Erythroblast (primary cell): ENCODE measurements at places on chromosomes 2 and 18.

- no peak for DNase-seq
Measured at GRCh38 chr2:74646201-74646600, 1.9 kb downstream of the M1AP start.

DNA sequence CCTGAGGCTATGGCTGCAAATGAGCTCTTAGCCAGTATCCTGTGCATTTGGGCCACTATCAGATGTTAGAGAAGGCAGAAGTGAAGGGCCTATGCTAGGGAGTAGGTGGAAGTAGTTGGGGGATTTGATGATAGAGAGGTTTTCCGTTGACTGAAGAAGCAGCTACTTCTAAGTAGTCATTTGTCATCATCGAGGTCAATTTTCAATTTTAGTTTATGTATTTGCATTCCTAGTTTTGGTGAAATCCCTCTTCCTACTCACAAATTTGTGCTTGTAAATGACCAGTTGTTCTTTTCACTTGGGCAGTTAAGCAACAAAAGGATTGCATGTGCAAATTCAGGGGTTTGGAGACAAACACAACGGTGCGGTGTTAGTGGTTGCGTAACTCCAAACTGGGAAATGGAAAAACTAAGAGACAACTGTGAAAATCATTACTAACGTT lies 48.5 kb upstream of the PELI1 start:
- no peak for DNase-seq

DNA sequence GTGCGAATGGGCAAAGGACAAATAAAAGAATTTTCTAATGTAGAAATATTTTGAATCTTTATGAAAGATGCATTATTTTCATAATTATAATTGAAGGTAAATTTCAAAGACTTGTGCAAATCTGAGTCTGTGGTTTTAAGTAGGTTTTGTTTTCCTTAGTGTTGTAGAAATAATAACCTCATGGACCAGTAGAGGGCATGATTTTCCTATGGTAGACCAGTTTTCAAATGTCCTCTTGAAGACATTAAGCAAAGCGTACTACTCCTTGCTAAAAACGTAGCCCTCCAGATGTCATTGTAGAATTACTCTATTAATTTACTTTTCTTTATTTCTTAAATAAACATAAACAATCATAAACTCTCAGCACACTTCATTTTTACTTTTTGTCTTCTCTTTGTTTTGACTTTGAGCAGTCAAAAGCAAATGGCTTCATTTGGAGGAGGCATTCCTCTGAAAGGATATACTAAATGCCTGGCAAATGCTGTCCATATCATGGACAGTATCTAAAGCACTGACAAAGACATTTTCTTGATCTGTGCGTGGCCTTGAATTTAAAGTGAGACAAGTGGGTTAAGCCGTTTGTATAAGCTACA lies 85.8 kb upstream of the FAM237A start:
- peak; percentile 20 for DNase-seq

DNA sequence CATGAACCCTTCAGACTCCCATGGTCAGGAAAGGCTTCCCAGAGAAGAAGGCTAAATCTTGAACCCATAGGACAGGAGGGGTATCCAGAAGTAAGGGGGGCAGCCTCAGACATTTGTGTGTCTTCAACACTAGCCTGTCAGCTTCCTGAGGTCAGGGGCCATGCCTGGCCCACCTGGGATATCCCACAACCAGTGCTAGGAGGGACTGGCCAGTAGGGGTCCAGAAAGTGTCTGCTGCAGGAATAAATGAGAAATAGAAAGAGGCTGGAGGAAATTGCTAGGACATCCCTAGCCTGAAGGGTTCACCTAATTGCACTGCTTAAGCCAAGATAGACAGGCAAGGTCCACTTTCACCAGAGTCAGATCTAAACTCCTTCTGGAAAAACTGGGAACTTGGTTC lies 799.6 kb upstream of the ID2 start:
- no peak for DNase-seq

- DNase-seq = no peak
Measured at GRCh38 chr2:95024960-95025405, 525 bp upstream of the MAL start.

DNA sequence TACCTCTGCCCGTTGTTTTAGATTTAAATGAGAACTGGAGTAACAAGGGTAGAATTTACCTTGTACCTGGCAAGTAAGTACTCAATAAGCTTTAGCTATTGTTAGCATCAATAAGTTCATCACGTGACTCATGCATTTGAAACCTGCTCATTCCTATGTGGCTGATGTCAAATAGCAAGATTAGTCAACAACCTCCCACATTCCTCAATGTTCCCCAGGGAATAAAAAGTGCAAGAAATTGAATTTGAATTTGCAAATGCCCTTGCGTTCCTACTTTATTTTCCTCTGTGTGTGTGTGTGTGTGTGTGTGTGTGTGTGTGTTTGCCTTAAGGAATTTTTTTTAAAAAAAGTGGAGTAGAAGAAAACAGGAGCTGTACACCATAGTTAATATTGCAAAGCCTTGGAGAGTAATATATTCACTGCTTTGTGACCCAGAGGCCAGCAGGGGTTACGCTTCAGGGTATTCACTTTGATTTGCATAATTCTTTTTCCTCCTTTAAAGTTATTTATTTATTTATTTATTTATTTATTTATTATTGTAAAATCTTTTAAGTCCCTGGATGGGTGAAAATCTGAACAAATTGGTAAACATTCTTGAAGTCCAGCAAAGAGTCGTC lies 43.9 kb upstream of the DNAH7 start:
- DNase-seq = no peak

DNA sequence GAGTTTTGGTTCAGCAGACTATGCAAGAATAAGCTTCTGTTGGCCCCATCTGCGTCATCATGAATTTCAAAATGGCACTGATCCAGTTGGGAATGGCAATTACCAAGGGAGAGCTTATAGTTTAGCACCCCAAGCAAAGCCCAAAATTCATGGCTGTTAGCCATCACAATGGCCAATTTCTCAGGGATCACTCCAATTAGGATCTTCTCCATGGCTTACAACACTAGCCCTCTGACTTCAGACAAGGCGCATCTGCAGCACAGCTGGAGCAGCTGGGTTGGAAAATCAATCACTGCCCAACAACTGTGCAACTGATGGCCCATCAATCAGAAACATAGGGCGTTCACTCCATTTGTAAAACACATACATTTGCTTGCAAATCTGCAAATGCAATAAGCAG lies 273.6 kb downstream of the SRBD1 start:
- no peak for DNase-seq

DNA sequence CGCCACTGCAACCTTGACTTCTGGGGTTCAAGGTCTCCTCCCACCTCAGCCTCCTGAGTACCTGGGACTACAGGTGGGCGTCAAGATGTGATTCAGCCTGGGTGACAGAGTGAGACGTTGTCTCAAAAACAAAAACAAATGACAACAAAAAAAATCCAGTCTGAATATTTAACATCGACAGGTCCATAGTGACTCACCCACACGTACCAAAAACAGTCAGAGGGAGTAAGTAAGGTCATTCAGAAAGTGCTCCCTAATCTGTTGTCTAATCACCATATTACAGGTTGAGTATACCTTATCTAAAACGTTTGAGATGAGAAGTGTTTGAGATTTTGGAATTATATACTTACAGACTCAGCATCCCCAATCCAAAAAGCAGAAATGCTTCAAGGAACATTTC lies 24.4 kb downstream of the SAP130 start:
- DNase-seq = no peak

- DNase-seq = no peak
Measured at GRCh38 chr2:190714958-190715357, 66.1 kb downstream of the NAB1 start.

GRCh38 chr2:11346023-11346482 lies 1.6 kb upstream of the ROCK2 start:
- DNase-seq = peak; percentile 32

DNA sequence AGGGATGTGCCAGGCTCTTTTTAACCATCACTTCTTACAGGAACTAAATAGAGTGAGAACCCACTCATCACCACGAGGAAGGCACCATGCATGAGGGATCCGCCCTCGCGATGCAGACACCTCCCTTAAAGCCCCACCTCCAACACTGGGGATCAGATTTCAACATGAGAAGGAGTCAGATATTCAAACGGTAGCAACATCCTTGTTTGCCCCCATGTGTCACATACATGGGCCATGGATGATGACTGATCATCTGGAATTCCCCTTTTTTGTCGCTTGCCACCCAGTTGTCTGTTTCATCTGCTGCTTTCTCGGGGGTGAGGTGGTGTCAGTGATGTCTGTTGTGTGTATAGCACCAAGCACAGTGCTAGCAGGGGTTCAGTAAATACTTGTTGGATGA lies 57.9 kb downstream of the NCK2 start:
- DNase-seq = no peak

DNA sequence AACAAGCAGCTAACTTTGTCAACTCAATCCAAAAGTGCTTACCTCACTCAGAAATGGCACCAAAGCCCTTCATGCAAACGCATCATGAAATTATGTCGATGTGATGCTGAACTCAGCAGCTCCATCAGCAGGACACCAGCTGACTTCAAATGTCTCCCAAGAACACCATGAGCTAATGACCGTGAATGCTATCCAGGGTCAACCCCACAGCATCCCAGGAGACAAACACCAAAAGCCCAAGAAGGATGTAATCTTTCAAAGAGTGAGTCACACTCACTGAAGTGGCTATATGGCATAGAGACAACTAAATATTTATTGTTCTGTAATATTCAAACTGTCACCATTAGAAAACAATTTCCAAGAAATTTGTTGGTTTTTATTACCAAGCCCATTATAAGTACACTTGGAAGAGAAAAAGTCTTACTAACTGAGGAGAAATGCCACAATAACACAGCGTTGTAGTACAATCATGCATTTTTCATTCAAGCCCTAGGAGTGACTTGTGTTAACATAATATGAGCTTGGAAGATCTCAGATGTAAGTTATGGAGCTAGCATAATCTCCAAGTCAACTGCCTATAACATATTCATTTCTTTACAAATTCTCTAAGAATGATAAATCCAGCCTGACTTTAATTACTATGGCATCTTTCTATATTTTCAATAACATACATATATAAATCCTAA lies 165.0 kb upstream of the CCDC68 start:
- no peak for DNase-seq

- DNase-seq = no peak
Measured at GRCh38 chr2:86042256-86043168, 63.2 kb downstream of the POLR1A start.

DNA sequence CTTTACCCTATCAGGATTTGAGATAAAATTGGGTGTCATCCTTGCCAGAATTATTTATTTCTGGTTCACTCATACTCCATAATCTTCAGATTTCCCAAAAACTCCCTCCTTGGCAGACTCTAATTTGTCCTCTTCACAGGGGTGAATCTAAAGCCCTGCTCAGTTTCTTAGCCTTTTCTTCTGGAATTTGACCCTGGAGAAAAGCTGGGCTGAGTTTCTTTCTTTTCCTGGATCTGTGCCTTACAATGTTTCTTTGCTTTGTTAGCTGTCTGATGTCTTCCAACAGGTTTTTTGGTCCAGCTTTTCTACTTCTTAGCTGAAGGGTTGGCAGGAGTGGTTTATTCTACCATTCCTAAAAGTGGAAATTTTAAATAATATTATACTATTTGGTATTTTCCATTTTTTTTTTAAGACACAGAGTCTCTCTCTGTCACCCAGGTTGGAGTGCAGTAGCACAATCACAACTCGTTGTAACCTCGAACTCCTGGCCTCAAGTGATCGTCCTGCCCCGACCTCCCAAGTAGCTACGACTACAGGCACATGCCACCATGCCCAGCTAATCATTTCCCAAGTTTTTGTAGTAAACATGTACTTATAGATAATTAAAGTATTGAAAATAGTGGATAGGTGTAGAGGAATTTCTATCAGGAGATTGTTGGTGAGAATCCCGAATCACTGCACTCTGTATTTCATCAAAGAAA lies 138.4 kb upstream of the TWIST2 start:
- no peak for DNase-seq

DNA sequence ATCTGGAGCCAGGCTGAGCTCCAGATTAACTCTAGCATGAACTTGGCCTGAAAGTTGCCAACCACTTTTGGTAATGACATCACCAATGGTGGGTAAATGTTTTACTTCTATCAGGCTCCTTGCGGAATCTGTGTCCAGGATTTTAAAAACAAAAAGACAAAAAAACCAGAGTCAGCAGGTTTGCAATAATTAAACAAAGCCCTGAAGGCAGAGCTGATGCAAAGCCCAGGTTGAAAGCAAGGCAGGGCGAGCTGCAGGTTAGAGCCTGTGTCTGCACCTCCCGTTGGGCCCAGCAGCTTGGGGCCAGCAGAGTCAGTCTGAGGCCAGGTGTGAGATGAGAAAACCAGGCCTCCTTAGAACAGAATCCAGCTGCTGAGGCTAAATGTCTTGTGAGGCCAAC lies 29.1 kb upstream of the ALK start:
- no peak for DNase-seq

DNA sequence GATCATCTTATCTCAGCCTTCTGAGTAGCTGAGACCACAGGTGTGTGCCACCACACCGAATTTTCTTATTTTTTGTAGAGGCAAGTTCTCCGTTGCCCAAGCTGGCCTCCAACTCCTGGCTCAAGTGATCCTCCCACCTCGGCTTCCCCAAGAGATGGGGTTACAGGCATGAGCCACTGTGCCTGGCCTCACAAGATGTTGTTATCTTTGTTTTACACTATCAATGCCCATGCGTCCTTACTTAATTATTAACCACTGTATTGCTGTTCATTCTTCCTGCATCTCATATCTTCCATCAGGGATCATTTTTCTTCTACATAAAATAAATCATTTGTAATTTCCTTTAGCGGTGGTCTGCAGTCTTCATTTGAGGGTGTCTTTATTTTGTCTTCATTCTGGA lies 181.9 kb downstream of the TGIF1 start:
- DNase-seq = peak; percentile 80

GRCh38 chr18:70649683-70650082 lies 360.8 kb downstream of the SOCS6 start:
- DNase-seq = no peak

- DNase-seq = no peak
Measured at GRCh38 chr18:5600378-5601071, 56.7 kb upstream of the EPB41L3 start.

- DNase-seq = no peak
Measured at GRCh38 chr2:174617120-174617519, 19.5 kb upstream of the WIPF1 start.

DNA sequence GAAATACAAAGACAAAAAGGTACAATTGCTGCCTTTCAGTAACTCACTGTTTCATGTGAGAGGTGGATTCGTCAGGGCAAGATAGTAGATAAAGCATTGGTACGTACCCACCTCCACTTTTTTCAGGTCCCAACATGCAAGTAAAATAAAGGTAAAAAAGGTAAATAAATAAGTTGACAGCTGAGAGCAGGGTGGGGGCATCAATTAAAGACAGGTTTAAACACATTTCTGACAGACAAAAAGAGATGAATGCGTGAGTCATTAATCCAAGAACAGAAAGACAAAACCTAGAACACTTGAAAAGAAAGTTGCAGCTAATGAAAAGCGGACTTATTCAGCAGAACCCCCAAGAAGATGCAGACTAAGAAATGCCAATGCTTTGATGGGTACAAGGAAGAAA lies 979.6 kb upstream of the CDH2 start:
- no peak for DNase-seq

DNA sequence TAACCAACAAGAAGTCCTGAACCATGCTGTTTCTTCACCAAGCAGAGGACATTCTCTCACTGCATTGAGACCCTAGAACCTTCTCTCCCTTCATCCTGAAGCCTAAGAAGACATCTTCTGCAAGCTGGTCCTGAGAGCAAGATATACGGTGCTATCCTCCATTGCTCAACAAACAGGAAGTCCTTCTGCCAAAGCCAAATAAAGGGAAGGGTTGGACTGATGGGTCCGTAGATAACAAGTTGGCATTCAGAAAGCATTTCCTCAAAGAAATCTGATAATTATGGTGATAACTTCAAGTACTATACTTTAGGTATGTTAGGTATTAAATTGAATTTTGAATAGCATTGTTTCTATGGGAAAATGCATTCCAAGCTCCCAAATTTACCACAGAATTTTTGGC lies 23.3 kb downstream of the GRB14 start:
- no peak for DNase-seq
